Muscle of leg (tissue), 16 donors: ENCODE measurements at places on chromosomes 3 and 15.

DNA sequence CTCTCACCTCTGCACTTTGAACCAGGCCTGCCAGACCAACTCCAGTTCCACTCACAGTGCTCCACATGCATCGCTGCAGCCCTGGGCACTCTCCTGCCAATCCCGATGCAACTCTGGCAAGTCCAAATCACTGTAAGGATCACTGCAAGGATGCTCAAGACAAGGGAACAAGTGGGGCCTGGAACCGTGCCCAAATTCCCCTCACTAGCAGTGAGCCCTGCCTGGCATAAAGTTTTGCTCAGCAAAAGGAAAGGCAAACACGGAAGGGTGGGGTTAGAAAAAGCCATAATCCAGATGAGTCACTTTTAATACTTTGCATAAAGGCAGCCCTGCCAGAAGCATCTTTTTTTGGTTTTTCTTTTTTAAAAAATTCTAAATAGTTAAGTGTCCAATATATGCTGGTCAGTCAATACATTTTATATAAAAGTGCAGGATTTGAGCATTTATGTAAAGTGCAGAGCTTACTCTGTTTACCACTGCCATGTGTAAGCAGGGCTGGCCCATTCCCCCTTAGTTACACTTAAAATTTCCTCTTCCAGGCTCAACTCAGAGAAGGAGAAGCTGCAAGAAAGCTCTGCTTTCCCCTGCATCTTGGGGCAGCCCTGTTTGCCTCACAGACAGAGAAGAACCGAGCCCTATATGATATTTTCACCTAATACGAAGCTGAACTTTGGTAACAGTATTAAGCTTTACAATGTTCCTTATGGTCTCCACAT, 102.2 kb downstream of the CD47 start:
- DNase-seq: peak; percentile 57

GRCh38 chr15:70576276-70576675, 187.1 kb downstream of the UACA start:
- no peak for DNase-seq

- no peak for DNase-seq
Measured at GRCh38 chr3:5218815-5219214, 31.3 kb downstream of the EDEM1 start.

GRCh38 chr15:100531823-100532327, 3.1 kb upstream of the CERS3 start:
- DNase-seq: peak; percentile 46

GRCh38 chr3:66203275-66203674, 17.5 kb upstream of the SLC25A26 start:
- DNase-seq: no peak

- peak; percentile 31 for DNase-seq
Measured at GRCh38 chr3:137121704-137122314, 164.0 kb downstream of the IL20RB start.

- DNase-seq: no peak
Measured at GRCh38 chr15:62816342-62817069, 226.0 kb upstream of the TPM1 start.

- DNase-seq: no peak
Measured at GRCh38 chr3:16060358-16060852, 114.1 kb upstream of the GALNT15 start.

DNA sequence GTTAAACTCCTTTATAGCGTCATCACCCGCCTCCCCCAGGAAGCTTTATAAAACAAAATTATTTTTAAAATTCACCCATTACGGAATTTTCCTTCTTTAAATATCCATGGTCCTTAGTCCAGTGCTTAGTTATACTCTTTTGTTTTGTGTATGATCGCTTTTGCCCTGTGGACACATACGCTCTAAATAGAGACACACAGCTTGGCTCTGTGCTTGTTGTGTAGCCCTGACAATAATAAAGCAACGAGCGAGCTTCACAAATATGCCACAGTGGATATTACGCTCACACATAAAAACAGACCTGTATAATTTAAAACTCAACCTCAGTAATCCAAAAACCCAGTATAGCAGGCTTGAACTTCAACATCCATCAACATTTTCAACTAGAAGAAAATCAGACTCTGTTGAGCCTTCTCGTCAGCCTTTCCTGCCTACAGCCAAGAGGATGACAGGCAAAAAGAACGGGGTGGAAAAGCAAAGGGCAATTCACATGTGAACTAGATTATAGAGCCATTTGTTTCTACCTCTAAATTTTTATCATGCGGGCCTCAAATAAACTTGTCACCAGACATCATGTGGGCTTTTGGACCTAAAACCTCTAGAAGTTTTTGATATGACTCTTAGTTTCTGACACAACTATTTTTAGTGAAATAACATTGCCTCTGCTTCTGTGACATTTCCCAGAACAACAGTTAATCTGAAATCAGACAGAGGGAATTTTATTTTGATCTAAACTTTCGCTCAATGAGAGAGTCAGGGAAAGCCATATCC, 89.6 kb upstream of the THBS1 start:
- no peak for DNase-seq

DNA sequence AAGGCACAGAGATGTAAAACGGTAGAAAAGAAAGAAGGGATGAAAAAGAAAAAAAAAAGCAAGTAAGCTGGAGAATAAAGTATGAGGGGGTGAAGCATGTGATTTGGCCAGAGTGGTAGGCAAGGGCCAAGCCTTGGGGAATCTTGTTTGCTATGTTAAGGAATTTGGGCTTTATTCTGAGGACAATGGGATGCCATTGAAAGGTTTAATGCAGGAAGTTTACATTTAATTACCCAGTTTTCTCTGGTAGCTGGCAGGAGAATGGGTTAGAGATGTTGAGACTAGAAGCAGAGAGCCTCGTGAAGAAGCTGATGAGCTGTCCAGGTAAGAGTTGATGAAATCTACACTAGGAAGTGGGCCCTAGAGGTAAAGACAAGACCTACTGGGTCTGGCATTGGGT, 455.9 kb downstream of the PDCD6IP start:
- no peak for DNase-seq

DNA sequence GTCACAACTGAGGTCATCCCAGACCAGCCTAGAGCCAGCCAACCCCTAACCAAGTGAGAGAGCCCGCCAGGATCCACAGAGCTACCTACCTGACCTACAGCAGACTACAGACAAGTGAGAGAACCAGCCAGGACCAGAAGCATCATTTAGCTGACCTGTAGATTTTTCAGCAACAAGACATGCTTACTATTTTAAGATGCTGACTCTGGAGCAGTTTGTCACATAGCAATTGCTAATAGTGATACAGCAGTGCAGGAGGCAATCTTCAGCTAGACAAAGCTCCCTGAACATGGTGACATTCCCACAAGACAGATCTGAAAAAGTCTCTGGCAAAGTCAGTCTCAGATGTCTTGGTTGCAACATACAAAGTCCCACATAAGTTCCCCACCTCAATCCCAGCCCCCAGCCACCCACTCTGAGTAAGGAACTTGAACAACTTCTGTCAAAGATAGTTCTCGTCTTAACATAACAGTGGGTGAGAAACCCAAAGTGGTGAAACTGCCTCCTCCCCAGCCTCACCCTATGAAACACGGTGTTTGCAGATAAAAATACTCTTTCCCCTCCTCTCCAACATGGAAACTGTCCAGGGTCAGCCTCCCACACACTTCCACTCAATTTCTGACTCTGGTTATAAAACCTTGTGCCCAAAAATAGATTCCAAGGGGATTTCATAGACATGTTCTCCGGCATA, 120.3 kb upstream of the SLC6A11 start:
- DNase-seq: no peak

- peak; percentile 15 for DNase-seq
Measured at GRCh38 chr3:46065750-46066256, 38.5 kb upstream of the XCR1 start.

GRCh38 chr3:126008219-126008618, 39.2 kb downstream of the ROPN1B start:
- DNase-seq: no peak

DNA sequence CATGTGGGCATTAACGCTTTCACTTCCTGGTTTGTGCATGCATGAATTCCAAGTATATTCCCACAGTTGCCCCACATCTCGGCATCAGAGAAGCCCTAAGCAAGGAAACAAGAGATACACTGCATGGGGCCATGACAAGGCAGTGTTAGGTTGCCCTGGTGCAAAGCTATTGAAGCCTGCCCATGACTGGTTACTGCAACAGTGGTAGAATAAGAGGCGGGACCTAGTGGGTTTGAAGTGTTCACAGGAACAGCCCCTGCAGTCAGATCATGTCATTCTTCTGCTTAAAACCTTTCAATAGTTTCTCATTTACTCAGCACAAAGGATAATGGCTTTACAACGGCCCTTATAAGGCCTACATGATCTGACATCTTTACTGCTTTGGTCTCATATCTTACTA, 80.9 kb upstream of the TOPAZ1 start:
- no peak for DNase-seq

DNA sequence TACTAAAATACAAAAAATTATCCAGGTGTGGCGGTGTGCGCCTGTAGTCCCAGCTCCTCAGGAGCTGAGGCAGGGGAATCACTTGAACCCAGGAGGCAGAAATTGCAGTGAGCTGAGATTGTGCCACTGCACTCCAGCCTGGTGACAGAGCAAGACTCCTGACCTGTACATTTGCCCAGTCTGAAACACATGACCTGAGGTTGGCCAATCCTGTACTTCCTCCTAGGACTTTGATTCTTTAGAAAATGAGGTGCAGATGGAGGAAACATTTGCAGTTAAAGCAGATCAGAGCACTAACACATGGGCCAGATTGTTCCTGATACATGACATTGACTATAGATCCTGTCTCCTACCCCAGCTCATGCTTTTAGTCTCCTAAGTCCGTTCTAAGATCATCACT, 28.9 kb upstream of the LPP start:
- DNase-seq: no peak

GRCh38 chr15:100861511-100861991, 18.1 kb upstream of the ALDH1A3 start:
- peak; percentile 85 for DNase-seq

DNA sequence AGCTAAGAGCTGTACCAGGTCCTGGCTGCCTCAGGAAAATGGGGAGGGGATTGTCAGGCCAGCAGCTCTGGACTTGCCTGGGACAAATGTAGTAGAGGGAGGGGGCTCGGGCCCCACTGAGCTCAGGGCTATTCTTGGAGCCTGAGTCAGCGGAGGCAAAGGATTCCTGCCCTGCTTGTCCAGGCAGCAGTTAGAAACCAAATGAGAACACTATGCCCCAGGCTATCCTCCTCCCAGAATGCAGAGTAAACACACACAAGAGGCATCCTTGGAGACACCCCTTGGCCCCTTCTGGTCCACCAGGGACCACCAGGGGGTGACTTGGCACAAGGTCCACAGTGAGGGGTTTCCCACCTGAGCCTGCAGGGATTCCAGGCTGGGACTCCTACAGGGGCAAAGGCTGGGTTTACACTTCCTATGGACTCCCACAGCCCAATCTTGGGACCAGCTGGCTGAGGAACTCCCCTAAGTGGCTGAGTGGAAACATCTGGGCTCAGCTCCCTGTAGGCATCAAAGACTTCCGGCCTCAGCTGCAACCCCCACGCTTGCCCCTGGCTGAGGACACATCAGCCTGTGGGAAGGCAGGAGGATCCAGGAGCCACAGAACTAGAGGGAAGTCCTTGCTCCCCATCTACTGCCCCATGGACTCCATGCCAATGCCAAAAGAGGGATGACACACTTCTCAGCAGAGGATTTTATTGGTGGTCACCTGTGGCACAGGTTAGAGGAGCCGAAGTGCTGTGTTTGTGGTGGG, 3.4 kb upstream of the COL7A1 start:
- peak; percentile 76 for DNase-seq

- no peak for DNase-seq
Measured at GRCh38 chr15:76979331-76979925, 15.5 kb upstream of the PSTPIP1 start.

DNA sequence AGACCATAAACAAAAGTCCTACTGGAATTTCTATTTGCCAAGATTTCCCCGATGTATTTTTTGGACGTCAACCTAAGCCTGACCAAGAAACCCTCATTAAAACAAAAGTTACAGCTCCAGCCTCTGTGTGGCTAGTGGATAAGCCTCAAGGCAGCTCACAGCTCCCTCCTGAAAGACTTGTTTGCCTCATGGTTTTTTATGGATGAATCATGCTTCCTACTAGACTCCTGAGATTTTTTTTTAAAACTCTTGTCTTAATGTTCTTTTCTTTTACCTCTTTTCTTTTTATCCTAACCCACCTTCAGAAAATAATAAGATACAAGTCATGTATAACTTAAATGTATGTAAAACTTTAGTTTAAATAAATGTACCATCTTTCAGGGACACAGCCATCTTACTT, 52.4 kb downstream of the SUCNR1 start:
- DNase-seq: no peak

DNA sequence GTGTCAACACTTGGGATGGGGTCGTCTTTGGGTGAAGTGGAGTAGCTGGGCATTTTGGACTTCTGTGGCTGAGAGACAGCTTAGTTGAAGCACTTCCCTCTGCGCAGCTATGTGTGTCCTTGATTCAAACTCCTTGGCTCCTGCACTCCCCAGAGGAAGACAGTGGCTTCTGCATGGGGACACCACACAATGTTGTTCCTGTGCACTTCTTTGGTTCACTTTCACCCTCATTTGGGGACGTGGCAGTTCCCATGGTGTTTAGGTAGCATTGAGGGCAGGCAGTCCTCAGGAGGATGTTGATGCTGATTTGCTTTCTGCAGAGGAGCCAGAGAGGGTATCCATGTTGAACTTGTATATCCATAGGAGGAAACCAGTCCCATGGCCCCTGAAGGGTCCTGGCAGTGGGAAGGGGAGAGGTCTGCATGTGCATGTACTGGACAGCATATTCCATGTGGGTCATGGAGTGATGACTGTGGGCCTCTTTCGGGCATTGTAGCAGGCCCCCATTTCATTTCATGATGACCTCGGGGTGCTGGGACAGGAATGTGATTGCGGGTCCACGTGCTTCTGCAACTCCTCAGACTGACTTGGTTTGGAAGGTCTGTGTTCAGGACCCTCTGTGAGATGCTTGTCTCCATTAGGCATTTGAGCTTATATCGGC, 135.4 kb downstream of the SNRPN start:
- DNase-seq: no peak

DNA sequence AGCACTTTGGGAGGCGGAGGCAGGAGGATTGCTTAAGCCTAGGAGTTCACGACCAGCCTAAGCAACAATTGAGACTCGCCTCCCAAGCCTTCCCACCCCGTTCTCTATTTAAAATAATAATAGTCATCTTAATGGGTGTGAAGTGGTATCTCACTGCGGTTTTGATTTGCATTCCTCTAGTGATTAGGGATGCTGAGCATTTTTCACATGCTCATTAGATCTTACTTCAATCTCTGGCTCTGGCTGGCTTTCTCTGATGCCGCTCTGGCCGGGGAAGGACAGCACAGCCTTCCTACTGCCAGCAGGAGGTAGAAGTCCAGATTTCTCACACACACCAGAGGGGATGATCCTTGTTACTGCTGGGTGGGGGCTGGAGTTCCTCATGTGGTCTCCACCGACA, 7.4 kb upstream of the EIF4A2 start:
- no peak for DNase-seq

GRCh38 chr15:45441686-45442085, 63.3 kb upstream of the GATM start:
- peak; percentile 32 for DNase-seq

DNA sequence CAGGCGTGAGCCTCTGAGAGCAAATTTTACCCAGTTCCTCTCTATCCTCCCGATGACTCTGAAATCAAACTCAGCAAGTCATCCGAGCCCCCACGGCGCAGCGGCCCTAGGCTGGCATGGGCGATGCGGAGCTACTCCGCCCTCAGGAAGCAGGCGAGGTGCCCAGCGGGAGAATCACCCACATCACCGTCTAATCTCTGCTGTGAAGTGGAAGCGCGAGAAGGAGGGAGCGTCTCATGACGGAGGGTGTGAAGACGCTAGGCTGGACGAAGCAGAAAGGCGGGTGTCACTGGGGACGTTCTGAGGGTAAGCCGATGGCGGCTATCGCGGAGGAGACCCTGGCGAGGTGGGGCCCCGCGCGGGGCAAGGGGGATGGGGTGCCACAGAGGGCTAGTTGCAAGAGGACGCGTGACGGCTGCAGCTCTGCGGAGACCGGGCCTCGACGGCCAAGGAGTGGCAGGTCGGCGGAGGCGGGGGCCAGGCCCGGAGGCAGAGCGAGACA, 9.1 kb upstream of the GNAI2 start:
- peak; percentile 72 for DNase-seq
